Naive B cell (primary cell): ENCODE measurements at places on chromosomes 2 and 18.
A peak's percentile ranks its signal among the peaks of the same experiment; 100 is the strongest.

DNA sequence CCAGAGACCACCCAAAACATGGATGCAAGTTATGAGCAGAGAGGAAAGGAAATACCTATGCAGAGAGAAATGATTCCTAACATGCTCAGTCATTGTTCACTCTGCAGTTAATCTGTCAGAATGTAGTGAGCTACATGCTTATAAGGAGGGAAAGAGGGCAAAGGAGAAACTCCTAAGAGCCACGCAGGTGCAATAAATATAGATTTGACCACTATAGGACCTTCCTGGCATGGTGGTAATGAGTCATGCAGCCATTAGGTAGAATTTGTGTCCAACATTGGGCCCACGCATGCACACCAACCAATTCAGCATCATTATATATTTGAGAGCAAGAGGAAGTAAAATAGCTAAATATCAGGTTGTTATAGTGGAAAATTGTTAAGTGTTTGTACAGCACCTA, 699.9 kb downstream of the DSC3 start:
- no peak for DNase-seq

- no peak for DNase-seq
Measured at GRCh38 chr18:6775702-6776101, 46.2 kb downstream of the ARHGAP28 start.

DNA sequence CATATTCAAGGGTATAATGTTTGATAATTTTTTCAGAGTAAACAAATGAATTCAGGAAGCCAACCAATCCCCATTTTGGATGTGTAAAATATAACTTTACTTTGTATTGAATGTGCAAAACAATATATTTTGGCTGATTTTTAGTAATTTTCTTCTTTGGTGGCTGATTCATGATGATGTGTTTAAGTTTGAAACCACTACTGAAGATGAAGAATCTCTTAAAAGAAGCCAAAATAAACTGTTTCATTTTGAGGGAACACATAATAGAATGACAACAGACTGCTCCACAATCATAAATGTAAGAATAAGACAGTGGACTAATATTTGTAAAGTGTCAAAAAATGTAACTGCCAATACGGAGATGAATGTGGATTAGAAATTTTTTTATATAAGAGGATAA, 52.5 kb upstream of the TRIM43 start:
- no peak for DNase-seq

DNA sequence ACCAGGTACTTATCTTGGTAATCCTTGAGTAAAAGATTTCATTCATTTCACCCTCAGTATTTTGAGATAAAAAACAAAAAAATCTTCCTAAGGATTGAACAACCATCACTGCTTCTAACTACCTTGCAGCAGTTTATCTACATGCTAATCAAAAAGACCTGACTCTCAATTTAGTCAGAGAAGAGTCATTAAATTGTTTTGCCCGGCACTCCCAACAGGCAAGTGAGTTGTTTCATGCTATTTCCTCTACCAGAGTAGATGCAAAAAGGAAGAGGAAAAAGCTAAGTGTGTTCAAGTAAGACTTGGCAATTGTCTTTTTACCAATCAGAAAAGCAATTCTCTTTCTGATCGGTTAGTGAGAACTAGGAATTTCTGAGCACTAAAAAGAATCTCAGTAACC, 39.5 kb downstream of the MYO5B start:
- DNase-seq, result no peak

DNA sequence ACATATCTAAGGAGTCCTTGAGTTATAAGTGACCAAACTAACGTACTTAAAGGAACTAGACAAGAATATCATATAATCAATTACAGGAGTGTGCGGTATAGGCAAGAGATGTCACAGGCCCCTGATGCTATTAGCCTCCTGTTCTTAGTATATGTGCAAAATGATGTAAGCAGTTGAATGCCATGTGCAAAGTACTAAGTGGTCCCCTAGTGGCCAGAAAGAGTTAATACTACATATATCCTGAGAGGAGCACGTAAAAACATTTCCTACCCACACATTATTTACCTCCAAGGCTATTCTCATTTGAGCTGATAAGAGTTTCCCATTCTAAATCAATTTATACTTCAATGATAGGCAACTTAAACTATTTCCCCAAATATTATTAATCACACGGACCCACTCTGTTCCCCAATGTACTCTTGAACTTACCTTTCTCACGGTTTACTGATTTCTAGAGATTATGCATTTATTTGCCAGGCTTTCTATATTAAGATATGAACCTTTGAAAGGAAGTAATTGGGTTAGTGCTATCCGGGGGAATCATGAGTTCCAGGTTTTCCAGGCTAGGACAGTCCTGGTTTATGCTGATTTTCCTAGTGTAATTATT, 158.0 kb upstream of the KLHL14 start:
- peak; percentile 25 for DNase-seq

- no peak for DNase-seq
Measured at GRCh38 chr2:10665833-10666232, 23.9 kb downstream of the NOL10 start.

GRCh38 chr2:61138859-61139258, 23.1 kb upstream of the C2orf74 start:
- no peak for DNase-seq

DNA sequence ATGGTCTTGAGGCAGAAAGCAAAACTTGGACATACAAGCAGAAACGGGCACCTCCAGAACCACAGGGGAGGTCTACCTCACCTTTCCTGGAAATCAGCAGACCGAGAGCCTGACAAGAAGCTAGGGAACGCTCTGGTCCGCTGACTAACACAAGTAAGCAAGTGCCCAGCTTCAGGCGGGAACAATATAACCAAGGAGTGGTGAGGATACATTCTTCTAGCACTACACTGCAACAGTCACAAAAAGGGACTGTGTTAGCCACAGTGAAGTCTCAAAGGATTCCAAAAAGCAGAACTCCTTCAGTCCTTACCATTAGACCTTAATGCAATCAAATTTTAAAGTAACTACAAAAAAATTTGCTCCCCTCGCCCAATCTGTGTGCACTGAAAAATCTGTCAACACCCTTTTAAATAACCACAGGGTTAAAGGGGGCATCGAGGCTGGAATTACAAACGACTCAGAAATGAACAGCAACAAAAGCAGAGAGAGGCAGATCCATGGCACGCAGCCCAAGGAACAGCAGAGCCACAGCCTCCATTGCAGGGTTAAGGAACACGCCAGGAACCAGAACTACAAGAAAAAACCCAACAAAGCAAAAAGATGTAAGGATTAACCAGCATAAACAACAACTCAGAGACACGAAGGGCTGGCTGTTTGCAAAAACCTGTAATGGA, 7.1 kb downstream of the THAP4 start:
- no peak for DNase-seq

DNA sequence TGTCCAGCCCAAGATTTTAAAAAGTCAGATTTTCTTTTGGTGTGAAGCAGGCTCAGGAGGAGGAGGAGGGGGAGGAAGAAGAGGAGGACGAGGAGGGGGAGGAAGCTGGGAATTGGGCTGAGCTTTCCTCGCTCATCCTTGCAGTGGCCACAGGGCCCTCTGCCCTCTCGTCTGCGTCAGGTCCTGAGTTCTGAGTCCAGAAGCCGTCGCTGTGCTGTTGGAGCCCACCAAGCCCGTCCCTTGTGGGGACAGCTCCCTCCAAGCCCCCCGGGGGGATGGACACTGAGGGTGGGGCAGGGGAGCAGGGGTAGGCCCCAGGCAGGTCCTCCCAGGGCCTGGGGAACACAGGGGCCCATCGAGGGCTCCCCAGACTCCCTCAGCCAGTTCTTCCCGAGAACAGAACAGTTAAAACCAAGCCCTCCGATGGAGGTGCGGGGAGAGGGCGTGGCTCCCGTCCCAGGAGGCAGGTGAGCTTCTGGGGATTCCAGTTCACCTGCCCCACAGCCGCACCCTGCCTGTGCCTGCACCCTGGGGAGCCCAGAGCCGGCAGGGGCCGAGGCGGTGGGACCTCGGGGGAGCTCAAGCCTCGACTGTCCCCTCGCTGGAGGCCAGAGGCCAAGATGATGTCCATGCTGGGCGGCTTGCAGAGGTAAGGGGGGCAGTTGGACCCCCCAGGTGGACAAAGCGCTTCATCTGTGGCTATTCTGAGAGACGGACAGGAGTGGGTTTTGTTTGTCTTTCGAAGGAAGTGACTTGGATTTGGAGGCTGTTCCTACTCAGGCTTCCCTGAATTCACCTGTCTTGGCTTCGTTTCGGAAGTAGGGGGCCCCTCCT, at the start of gene GAL3ST2:
Gene GAL3ST2 (plus strand): TSS at position 487 of the 834 bp plus-strand sequence. CDS start 134 bp downstream, at position 621.
- no peak for DNase-seq
